ENCODE measurements at places on chromosomes 12 and 14. TPM values are rescaled to one million over a fixed set of nuclear protein-coding genes. Genes with fewer than 3 reads are reported as not detected.

TDRD9 gene
- polyA plus RNA-seq: 0.57 TPM

LGR5 gene
- polyA plus RNA-seq: not detected

REM2 gene
- 0.15 TPM for polyA plus RNA-seq

GRCh38 chr12:40565029-40565633, 127.1 kb upstream of the CNTN1 start:
- DNase-seq: no peak

GRCh38 chr12:3511760-3512159, 20.8 kb downstream of the PRMT8 start:
- DNase-seq: no peak

- DNase-seq: no peak
Measured at GRCh38 chr12:79119796-79120195, 255.2 kb downstream of the SYT1 start.

DNA sequence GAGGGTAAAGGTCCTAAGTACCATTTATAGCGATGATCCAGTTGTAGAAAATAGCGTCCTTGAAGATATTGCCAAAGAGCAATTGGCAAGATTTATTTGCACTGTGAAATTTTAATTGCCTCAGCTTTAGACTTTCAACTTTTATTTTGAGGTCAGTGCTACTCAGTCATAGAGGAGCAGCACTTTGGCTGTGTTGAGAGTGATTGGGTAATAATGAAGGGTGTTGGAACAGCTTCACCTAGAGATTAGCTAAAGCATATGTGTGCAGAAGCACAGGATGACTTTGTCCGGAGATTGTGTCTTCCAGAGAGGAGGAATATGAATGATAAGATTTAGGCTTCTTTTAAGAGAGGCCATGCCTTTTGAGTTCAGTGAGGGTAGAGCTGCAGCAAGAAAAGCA, 164.8 kb downstream of the NPAS3 start:
- DNase-seq: no peak

Measured in naive thymus-derived CD8-positive, alpha-beta T cell (primary cell).